ENCODE measurements at places on chromosomes 7 and 10.

GRCh38 chr10:122462533-122463465 lies 1.4 kb downstream of the HTRA1 start:
- DNase-seq, result peak; percentile 21

DNA sequence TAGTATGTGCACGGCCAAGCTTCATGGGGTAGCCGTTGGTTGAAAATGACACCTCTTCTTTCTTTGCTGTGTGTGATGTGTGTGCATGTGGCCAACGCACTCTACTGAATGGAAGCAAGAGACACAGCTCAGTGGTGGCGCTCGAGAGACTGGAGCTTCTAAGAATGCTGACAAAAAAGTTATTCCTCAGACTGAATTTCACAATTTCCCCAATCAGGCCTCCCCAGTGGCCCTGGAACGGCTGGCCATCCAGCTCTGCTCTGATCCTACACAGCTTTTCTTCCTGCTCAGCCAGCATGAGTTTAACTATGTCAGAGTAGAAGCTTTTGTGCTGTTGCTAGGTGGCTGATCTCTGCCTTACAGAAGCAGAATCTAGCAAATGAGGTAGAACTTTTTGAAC lies 186.7 kb upstream of the PLXDC2 start:
- no peak for DNase-seq

GRCh38 chr10:93352638-93353383 lies 129.3 kb downstream of the MYOF start:
- DNase-seq, result peak; percentile 12

- DNase-seq, result no peak
Measured at GRCh38 chr7:7889791-7890568, 78.6 kb upstream of the GLCCI1 start.

GRCh38 chr10:123509338-123509737 lies 156.8 kb upstream of the GPR26 start:
- DNase-seq, result no peak

DNA sequence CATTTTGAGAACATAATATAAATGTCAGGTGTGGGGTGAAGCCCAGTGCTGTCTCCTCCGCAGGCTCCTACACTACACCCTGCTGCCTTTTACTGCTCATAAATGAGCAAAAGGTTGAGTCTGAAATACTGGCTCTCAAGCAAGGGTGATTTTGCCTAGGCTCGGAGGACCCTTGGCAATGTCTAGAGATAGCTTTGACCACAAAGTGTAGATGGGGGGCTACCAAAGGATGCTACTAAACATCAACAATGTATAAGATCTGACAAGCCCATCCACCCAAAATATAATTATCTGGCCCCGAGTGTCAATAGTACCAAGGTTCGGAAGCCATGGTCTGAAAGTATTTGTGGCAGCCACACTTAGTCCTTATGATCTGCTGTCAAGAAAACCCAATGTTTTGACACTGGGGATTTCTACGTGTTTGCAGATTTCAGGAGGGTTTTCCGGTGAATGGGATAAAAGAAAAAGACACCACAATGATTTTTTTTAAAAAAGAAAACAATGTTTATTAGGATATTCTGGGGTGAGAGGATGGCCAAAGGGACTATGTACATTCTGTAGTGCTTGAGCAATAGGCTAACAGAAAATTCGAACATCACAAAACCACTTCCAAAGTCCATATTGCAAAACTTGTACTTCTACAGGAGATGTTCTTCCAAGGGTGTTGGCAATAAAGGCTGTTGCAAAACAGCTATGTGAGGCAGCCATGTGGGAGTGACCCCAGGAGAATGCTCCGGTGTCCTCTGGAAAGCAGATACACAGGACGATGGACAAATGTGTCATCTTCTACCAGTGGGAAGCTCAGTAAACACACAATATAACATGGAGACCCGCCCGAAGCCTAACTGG lies 216.3 kb downstream of the GFRA1 start:
- no peak for DNase-seq

GRCh38 chr10:2798336-2799022 lies 268.9 kb upstream of the PFKP start:
- no peak for DNase-seq

GRCh38 chr7:128997181-128997580 lies 57.7 kb downstream of the TNPO3 start:
- DNase-seq, result no peak

DNA sequence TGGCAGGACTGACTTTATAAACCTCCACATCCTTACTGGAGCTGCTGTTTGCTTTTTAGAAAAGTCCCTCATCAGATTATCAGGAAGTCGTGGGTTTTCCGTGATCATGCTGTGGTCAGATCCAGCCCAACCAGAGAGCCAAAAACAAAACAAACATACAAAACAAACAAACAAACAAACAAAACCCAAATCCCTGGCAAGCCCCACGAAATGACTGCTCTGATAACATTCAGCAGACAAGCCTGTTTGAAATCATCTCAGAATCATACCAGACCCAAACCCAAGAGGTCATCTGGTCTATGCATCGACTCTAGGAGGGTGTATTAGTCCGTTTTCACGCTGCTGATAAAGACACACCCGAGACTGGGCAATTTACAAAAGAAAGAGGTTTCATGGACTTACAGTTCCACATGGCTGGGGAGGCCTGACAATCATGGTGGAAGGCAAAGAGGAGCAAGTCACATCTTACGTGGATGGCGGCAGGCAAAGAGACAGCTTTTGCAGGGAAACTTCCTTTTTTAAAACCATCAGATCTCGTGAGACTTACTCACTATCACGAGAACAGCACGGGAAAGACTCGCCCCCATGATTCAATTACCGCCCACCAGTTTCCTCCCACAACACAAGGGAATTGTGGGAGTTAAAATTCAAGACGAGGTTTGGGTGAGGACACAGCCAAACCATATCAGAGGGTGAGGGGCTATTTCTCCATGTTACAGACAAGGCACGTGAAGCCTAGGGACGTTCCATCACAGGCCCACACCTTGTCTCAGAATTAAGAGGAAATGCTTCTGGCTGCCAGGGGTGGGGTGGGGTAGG lies 85.7 kb downstream of the PARP12 start:
- no peak for DNase-seq

- DNase-seq, result peak; percentile 48
Measured at GRCh38 chr7:137606061-137606674, 240.6 kb downstream of the DGKI start.

DNA sequence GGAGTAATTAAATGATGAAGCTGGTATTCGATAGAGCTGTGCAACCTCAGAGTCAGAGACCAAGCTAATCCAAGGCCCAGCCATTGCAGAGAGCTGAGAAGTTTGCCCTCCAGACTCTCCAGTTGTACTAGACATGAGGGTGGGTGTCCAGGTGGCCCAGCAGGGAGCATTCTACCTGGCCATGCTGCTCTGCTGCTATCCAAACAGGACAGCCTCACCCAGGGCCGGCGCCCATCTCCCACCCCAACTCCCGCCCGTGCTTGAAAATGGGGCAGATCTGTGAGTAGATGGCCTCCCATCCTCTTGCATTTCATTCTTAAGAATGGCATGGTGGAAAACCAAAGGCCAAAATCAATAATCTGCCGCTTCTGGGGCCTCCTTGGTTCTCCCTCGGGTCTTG lies 124.2 kb downstream of the TCERG1L start:
- DNase-seq, result no peak

GRCh38 chr10:124032087-124032935 lies 61.1 kb downstream of the CHST15 start:
- DNase-seq, result no peak

GRCh38 chr10:30028738-30029030 lies 30.7 kb downstream of the JCAD start:
- no peak for DNase-seq

- DNase-seq, result no peak
Measured at GRCh38 chr7:74263399-74264120, 9.4 kb upstream of the RFC2 start.

- DNase-seq, result peak; percentile 17
Measured at GRCh38 chr7:25408012-25408687, 179.9 kb upstream of the NPVF start.

- DNase-seq, result peak; percentile 68
Measured at GRCh38 chr7:73623798-73624668, at the start of gene MLXIPL. Gene MLXIPL (minus strand): TSS chr7:73624522. CDS start chr7:73624492, 30 bp downstream.

All from DMS79 treated with DMSO at 0.1 percent for 48 hours (cell line).